ENCODE measurements at places on chromosomes 5 and 9.

GRCh38 chr5:143448518-143448917 is 45.0 kb upstream of the NR3C1 start:
- no peak overlapping the region for H3K4me3 ChIP-seq
- no peak overlapping the region for H3K27ac ChIP-seq
- peaks cover 5% of the 10 kb centered on the region for H3K27me3 ChIP-seq
- peaks cover 5% of the 10 kb centered on the region for H3K4me1 ChIP-seq
- no peaks in the 10 kb centered on the region for H3K36me3 ChIP-seq

GRCh38 chr5:156835905-156836304 is 14.2 kb upstream of the PPP1R2B start:
- H3K4me3 ChIP-seq = no peak overlapping the region
- no peaks in the 10 kb centered on the region for H3K27me3 ChIP-seq
- no peak for DNase-seq
- no peaks in the 10 kb centered on the region for H3K36me3 ChIP-seq
- no peaks in the 10 kb centered on the region for H3K4me1 ChIP-seq

- DNase-seq = no peak
- H3K27ac ChIP-seq = peak overlapping the region; percentile 77
- H3K36me3 ChIP-seq = peaks cover 19% of the 10 kb centered on the region
- no peaks in the 10 kb centered on the region for H3K27me3 ChIP-seq
Observed at GRCh38 chr9:80789831-80790230, 899.5 kb downstream of the TLE1 start.

GRCh38 chr9:114196979-114197622 is 41.8 kb downstream of the COL27A1 start:
- no peak overlapping the region for H3K4me3 ChIP-seq
- H3K4me1 ChIP-seq = peaks cover 25% of the 10 kb centered on the region
- no peaks in the 10 kb centered on the region for H3K27me3 ChIP-seq

DNA sequence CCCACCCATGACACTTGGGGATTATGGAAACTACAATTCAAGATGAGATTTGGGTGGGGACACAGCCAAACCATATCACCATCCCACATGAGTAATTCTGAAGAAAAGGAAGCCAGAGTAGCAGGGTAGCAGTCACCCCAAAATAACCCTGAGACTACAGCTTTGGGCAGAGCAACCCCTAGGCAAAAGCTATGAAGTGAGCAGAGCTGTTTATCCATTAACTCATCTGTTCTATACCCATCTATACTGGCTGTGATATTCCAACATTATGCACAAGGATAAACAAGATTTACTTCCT is 12.3 kb upstream of the REEP5 start:
- H3K36me3 ChIP-seq = no peaks in the 10 kb centered on the region
- H3K4me3 ChIP-seq = no peak overlapping the region
- no peak for DNase-seq
- H3K27ac ChIP-seq = no peak overlapping the region
- peaks cover 17% of the 10 kb centered on the region for H3K4me1 ChIP-seq
- H3K27me3 ChIP-seq = peaks cover 3% of the 10 kb centered on the region

DNA sequence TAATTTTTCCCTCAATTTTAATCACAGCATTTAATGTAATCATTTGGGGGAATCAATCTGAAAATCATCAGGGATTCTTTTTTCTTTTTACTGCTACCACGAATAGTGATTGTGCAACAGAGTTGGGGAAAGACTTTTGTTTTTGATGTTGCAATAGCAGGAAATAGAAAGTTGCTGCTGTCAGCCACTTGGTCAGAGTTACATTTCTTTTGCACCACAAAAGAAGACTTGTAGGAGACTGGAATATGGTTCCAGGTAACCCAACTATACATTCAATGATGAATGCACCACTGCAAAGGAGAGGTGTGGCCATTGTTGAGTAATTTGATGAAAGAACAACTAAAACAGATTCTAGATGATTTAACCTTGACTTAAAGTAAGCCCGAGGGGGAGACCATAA is 46.3 kb upstream of the PALM2AKAP2 start:
- DNase-seq = no peak
- no peaks in the 10 kb centered on the region for H3K27me3 ChIP-seq
- H3K4me3 ChIP-seq = no peak overlapping the region
- peaks cover 17% of the 10 kb centered on the region for H3K4me1 ChIP-seq
- H3K27ac ChIP-seq = no peak overlapping the region

GRCh38 chr5:64854855-64855254 is 86.1 kb downstream of the CWC27 start:
- no peaks in the 10 kb centered on the region for H3K27me3 ChIP-seq
- H3K4me1 ChIP-seq = no peaks in the 10 kb centered on the region
- peaks cover 52% of the 10 kb centered on the region for H3K36me3 ChIP-seq
- H3K4me3 ChIP-seq = no peak overlapping the region

DNA sequence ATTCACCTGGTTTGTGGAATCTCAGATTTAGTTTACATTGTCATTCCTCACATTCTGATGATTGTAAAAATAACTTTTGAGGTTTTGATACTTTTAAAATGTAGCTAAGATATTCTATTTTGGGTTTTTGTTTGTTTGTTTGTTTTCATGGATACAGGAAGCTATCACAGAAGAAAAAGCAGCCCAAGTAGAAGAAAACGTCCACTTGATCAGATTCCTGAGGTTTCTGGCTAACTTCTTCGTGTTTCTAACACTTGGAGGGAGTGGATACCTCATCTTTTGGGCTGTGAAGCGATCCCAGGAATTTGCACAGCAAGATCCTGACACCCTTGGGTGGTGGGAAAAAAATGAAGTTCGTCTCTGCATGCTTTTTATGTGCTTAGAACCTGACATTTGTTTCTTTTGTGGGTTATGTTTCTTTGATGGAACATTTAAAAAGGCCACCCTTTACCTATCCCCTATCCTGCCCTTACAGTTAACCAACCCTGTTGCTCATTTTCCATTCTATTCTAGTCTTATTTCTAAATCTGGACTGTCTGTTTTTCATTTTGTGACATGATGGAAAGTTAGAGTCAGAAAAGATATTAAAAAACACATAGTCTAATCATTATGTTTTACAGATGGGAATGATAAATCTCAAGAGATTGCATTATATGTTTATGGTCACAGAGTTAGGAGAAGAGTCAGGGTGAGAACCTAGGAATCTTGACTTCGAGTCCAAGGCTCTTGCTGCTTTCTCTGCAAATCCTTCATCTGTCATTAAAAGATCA is 163.7 kb downstream of the ALDH1A1 start:
- H3K27me3 ChIP-seq = no peaks in the 10 kb centered on the region
- H3K27ac ChIP-seq = no peak overlapping the region
- no peaks in the 10 kb centered on the region for H3K36me3 ChIP-seq

DNA sequence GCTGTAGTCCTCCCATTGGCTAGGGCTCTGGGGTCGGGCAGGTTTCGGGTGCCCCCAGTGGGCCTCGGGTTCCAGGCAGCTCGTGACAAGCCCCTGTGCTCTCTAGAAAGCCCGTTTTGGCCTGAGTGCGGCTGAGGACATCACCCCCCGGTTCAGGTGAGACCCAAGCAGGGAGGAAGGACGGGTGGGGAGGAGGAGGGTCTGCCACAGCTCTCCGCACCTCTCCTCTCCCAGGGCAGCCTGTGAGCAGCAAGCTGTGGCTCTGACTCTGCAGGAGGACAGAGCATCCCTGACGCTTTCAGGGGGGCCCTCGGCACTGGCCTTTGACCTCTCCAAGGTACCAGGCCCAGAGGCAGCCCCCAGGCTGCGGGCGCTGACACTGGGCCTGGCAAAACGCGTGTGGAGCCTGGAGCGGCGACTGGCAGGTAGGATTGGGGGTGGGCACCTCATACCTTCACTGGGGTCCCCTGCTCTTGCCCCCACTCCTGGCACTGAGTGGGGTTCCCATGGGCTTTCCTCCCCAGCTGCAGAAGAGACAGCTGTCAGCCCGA is 672 bp downstream of the PAXX start:
- peaks cover 28% of the 10 kb centered on the region for H3K4me1 ChIP-seq
- DNase-seq = no peak

- no peak overlapping the region for H3K27ac ChIP-seq
- H3K27me3 ChIP-seq = no peaks in the 10 kb centered on the region
- no peaks in the 10 kb centered on the region for H3K36me3 ChIP-seq
- DNase-seq = no peak
- no peak overlapping the region for H3K4me3 ChIP-seq
- no peaks in the 10 kb centered on the region for H3K4me1 ChIP-seq
Observed at GRCh38 chr5:97846643-97847042, 663.6 kb upstream of the RIOK2 start.

DNA sequence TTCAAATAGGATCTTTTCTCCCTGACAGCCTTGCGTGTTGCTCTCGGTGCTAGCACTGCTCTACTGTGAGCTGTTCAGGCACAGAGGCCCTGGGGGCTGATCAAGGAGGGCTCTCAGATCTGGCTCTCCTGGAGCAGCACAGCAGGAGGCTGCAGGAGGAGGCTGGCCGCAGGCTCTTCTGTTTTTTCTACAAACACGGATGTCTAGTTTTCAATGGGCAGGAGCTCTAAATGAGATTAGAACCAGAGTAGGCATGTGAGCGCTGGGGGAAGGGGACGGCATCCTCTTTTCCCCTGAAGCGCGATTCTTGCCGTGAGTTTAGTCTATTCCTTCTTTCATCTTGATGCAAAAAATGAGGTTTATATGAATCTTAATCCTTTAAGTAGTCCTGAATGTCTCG is 61.7 kb upstream of the IRX4 start:
- no peaks in the 10 kb centered on the region for H3K36me3 ChIP-seq
- H3K4me3 ChIP-seq = no peak overlapping the region
- H3K4me1 ChIP-seq = peaks cover 17% of the 10 kb centered on the region
- DNase-seq = no peak
- H3K27me3 ChIP-seq = peaks cover 52% of the 10 kb centered on the region

DNA sequence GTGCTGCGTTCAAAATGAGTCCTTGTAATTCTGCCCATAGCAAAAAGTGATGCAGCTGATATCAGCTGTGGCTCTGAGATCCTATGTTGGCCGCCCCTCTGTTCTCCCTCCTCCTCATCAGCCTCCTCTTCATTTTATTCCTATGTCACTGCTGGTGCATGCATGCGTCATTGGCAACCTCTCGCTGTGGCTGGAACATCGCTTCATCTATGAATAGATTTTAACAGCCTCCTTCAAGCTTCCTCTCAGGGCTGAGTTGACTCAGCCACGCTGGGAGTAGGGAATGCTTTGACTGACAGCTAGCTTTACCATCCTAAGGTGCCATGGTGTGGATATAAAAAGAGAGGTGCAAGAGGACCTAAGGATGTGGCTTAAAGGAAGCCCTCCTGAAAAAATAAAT is 303.5 kb downstream of the PLK2 start:
- H3K27ac ChIP-seq = peak overlapping the region; percentile 22
- no peaks in the 10 kb centered on the region for H3K27me3 ChIP-seq
- peaks cover 7% of the 10 kb centered on the region for H3K36me3 ChIP-seq

DNA sequence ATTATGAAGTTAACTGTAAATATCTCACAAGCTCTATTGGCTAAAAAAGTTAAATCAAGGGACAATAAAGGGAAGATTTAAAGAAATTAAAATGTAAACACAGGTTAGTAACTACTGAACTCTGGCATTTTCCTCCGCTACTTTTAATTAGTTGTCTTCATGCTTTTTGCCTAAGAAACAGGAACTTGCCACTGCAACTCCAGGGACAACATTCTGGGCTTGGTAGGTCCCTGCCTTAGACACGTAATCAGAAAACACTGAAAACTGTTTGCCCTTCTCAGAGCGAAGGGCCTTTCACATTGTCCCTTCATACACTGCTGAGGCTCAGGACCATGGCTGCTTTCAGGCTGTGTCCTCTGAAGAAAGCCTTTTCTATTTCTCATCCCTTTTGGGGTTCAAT is 118.7 kb downstream of the CCDC192 start:
- H3K36me3 ChIP-seq = no peaks in the 10 kb centered on the region
- H3K4me3 ChIP-seq = no peak overlapping the region
- no peak for DNase-seq
- no peak overlapping the region for H3K27ac ChIP-seq
- no peaks in the 10 kb centered on the region for H3K27me3 ChIP-seq

- H3K27me3 ChIP-seq = peaks cover 4% of the 10 kb centered on the region
- no peak overlapping the region for H3K27ac ChIP-seq
- no peaks in the 10 kb centered on the region for H3K36me3 ChIP-seq
- no peak overlapping the region for H3K4me3 ChIP-seq
- peaks cover 53% of the 10 kb centered on the region for H3K4me1 ChIP-seq
Observed at GRCh38 chr9:136011703-136012496, 50.7 kb upstream of the UBAC1 start.

DNA sequence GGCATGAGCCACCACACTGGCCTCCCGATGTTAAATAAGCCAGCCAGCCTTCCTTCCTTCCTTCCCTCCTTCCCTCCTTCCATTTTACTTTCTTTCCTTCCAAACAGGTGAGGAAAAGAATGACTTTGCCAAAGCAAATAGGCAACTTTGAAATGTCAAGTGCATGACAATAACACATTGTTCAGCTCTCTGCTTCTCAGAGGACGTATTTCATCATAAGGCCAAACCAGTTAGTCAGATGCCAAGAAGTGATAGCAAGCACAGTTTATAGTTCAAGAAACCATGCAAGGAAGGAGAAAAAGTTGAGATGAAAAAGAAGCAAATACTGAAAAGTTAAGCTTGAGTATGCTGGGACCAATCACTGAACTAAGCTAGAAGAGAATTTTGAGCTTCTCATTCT is 29.5 kb downstream of the POU4F3 start:
- H3K4me1 ChIP-seq = peaks cover 9% of the 10 kb centered on the region
- no peak overlapping the region for H3K27ac ChIP-seq
- no peaks in the 10 kb centered on the region for H3K36me3 ChIP-seq
- H3K27me3 ChIP-seq = peaks cover 47% of the 10 kb centered on the region
- no peak for DNase-seq
- no peak overlapping the region for H3K4me3 ChIP-seq

DNA sequence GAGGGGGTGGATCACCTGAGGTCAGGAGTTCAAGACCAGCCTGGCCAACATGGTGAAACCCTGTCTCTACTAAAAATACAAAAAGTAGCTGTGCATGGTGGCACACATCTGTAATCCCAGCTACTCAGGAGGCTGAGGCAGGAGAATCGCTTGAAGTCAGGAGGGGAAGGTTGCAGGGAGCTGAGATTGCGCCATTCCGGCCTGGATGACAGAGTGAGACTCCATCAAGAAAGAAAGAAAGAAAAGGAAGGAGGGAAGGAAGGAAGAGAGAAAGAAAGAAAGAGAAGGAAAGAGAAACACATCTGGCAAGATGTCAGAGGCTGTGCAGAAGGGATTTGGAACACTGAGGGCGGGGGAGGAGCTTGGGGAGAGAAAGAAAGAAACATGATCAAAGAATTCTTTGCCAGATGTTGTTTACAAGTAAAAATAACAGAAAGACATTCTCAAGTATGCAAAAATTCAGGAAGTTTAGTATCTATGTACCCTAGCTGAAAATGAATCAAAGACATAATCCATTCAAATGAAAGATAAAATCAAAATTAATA is 93.7 kb downstream of the AK8 start:
- no peak for DNase-seq
- H3K4me3 ChIP-seq = no peak overlapping the region
- H3K27ac ChIP-seq = no peak overlapping the region
- H3K27me3 ChIP-seq = peaks cover 12% of the 10 kb centered on the region
- peaks cover 15% of the 10 kb centered on the region for H3K36me3 ChIP-seq

GRCh38 chr9:522658-523057 is 308.0 kb downstream of the DOCK8 start:
- H3K27me3 ChIP-seq = no peaks in the 10 kb centered on the region
- peaks cover 55% of the 10 kb centered on the region for H3K4me1 ChIP-seq
- DNase-seq = no peak
- H3K27ac ChIP-seq = peak overlapping the region; percentile 30
